ENCODE measurements at places on chromosomes 2 and 18.

DNA sequence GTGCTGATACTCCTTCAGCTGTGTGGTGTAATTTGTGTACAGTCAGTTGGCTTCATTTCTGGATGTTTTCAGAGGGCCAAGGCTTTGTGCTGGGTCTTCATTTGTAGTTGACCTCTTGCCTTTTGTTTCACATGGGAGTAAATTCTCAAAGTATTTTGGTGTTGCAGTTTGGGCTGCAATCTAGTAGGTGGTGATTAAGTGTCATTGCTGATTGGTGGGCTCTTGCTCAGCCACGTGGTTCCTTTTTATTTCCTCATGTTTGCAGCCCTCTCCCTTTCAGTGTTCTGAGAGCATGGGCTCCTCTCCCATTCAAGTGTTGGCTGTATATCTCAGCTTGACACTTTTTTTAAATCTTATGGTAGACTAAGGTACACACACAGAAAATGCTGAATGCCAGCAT, 96.8 kb downstream of the SNTG2 start:
- DNase-seq = no peak

GRCh38 chr2:114032705-114033104, 142.8 kb downstream of the ACTR3 start:
- DNase-seq = no peak

- no peak for DNase-seq
These were observed 115.0 kb upstream of the CDCA7 start for GRCh38 chr2:173239644-173240043.

- no peak for DNase-seq
These were observed 115.8 kb upstream of the NOSTRIN start for GRCh38 chr2:168686452-168687191.

DNA sequence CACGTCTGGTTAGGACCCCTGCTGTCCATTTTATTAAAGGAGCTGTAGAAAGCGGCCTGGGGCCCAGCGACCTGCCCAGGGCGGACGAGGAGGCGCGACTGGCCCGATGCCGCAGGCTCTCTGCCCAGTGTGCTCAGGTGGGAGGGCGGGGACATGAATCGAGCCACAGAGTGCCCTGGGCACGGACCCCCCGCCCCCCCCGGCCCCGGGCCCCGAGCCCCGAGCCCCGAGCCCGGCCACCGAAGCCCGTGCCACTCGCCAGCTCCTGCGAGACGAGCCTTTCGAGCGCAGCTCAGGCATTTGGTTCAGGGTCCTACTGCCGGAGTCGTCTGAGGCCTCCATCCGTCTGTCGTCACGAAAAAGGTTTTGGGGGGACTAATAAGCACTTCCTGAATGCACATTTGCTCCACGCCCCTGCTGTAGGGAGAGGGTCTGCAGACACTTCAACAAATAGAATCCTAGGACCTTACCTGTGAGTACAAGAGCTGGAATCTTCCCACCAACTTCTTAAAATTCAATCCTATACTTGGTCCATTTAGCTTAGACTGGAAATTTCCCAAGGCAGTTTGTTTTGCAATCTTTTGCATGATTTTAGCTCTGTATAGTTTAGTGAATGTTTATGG, 602 bp upstream of the ADAM17 start:
- no peak for DNase-seq

All from Caco-2 (cell line).